Chondrocyte (in vitro differentiated cells): ENCODE measurements at places on chromosomes 5 and 9. TPM values are rescaled to one million over a fixed set of nuclear protein-coding genes. Genes with fewer than 3 reads are reported as not detected.

DNA sequence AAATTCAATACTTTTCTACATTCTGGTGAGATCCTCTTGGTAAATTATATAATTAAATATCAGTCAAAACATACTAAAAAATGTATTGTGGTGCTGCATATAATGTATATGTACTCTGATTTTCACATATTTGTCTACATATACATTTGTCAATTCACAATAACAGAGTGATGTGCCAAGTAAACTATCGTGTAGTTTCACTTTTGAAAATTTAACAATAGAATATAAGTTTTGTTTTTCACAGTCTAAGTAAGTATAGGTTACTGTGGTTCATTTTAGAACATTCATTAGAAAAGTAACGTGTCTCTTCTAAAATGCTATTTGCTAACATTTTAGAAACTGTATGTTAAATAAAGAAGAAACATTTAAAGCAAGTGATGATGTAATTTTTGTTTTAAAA, 73.6 kb downstream of the NR3C1 start:
- no peak for DNase-seq

GRCh38 chr9:2545881-2546490, 75.6 kb upstream of the VLDLR start:
- no peak for DNase-seq

GRCh38 chr5:35313291-35313690, 83.0 kb upstream of the PRLR start:
- DNase-seq, result no peak

- no peak for DNase-seq
Measured at GRCh38 chr5:122458278-122458872, 146.3 kb downstream of the SNCAIP start.

Gene DMGDH
- total RNA-seq, result 1.9 to 3.2 TPM (median 3.1 TPM) in 3 replicates

Gene ADGRV1
- 1.2 to 2.7 TPM (median 1.5 TPM) in 3 replicates for total RNA-seq

Gene ZNF462
- total RNA-seq, result 25.8 to 53.6 TPM (median 33.3 TPM) in 3 replicates

Gene FOXD4L6
- not detected in 3 replicates for total RNA-seq

Gene EIF4E1B
- total RNA-seq, result not detected in 3 replicates

Gene SLC36A3
- not detected in 3 replicates for total RNA-seq

Gene EGFLAM
- total RNA-seq, result 0.12 to 0.38 TPM in 2 of 3 replicates, not detected in the other

Gene ZNF658
- 3.9 to 4.6 TPM (median 3.9 TPM) in 3 replicates for total RNA-seq

Gene TMEM167A
- 105 to 139 TPM (median 113 TPM) in 3 replicates for total RNA-seq

Gene CTSV
- 0.34 to 0.90 TPM (median 0.85 TPM) in 3 replicates for total RNA-seq

Gene OBP2B
- total RNA-seq, result not detected in 3 replicates
